AG09309 (cell line): ENCODE measurements at places on chromosomes 12 and 14.

GRCh38 chr12:78403136-78403535, 461.4 kb upstream of the SYT1 start:
- DNase-seq, result peak; percentile 23

DNA sequence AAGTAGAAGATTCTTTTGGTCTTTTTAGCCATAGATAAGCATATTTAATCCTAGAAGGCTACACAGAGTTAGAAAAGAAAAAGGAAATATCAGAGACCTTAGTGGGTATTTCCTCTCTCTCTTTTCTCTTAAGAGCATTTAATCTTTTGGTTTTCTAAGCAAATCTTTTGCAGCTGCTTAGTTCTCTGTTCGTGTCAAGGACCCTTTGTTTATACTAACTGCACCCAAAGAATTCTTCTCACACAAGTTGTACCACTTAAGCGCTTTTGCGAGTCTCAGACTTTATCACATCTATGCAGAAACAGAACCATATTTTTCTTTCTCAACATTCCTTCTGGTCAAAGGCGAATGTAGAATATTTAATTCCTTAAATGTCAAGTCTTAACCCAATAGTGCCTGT, 17.9 kb upstream of the NID2 start:
- DNase-seq, result no peak

DNA sequence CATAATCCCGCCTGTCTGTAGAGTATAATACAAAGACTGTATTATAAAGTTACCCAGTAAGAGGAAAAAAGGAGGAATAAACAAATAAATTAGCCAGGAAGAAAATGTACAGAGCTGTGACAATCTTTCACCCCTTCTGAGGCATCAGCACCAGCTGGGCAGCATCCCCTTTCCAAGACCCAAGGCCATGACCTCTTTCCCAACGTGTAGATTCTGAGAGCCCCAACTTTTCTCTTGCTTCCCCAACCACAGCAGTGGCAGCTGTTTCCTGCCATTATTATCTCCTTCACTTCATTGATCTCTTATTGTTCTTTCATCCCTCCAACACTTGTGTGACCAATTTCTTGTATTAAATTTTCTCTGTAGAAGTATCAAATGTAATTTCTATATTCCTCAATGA, 101.6 kb downstream of the BBS10 start:
- DNase-seq, result no peak

DNA sequence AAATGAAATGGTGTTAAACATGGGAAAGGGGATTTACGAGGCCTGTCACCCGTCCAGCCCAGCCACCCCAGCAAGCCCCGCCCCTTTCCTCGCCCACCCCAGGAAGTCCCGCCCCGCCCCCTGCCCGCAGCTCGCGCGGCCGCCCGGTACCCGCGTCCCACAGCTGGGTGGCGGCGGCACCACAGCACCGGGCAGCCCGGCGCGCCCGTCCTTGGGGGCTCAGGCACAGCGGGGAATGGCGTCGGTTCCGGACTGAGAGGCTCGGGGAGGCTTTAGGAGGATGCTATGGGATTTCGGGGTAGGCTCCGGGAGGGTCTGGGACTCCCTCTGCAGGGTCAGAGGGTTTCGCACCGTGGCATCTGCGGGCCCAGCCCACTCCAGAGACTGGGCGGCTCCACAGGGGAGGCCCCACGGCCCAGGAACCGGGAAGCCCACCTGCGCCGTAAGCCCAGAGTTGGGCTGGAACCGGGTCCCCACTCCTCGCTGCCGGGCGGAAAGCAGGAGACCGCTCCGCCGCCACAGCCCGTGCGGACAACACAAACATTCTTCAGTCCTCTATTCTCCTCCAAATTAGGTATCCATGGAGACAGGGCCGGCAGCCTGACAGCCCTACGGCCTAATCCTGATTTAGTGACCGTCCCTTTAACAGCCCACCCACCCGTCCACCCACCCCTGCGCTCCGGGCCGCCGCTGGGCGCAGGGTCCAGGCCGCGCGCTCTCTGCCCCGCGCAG, 1.4 kb downstream of the FIGNL2 start:
- no peak for DNase-seq

- DNase-seq, result no peak
These were observed 336.2 kb upstream of the GARIN6 start for GRCh38 chr12:99311373-99311772.

- no peak for DNase-seq
These were observed 251.5 kb downstream of the FOXN3 start for GRCh38 chr14:89165189-89166181.

DNA sequence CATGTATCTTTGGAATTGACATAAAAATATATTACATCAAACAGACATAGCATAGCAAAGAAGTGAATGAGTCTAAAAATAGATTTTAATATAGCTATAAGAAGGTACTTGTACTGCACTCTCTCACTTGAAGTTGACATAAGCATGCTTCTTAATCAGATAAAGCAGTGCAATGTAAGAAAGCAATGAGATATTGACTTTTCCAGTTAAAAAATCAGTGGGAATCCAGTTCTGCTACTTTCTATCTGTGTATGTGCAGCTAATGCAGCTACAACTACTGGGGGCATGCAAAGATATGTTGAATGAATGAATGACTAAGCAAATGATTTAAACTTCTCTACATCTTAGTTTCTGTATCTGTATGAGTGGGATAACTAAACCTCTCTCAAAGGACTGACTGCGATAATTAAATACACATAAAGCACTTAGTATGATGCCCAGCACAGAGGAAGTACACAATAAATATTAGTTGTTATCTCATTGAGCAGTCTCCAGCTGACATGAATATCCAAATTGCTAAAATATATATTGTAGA, 10.3 kb downstream of the WASHC3 start:
- no peak for DNase-seq

DNA sequence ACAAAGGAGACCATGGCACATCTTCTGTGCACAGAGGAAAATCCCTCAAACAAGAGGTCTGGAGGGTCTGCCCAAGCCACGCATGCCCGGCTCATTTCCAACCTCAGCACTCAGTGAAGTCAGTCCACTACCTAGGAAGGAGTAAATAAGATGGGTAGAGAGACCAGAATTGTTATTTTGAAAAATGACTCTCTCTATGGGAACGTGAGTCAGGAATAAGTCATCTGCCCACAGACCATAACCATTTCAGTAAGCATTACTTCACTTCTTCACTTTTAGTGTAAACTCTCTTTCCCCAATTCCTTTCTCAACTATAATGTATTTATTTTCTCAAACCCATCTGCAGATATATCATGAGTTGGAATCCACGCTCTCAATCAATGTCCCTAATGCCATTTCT, 1039.9 kb upstream of the USP15 start:
- DNase-seq, result no peak

DNA sequence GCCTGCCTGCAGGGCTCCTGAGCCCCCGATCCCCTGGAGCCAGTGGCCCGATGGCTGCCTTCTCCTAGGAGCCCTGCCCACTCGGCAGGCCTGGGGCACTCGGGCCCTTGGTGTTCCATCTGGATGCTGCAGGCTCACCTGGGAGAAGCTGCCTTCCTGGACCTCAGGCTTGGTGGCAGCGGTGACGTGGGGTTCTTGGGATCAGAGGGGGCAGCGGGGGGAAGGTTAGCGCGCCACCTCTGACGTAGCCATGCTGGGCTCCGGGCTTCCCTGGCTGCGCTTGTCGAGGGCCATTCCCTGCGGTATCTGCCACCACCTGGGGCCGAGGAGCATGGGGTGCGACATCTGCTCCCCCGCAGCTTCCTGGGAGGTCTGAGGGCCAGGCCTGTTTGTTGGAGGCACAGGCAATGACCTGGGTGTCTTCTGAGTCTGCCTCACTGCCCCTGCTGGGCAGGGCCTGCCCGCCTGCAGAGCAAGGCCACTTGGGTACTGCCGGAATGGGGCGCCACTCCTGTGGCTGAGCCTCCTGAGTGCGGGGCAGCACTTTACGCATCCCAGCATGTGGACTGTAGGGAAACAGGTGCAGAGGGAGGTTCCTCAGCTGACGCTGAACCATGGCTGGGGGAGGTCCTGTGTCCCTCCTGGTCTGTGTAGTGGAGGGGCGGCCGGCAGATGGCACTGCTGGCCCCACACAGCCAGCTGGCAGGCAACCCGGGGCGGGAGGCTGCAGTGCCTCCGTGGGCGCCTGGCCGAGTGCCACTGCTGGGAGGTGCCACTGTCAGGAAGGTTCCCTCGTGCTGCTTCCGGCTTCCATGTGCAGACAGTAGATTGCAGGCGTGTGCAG, 20.3 kb downstream of the MTA1 start:
- DNase-seq, result no peak

GRCh38 chr12:25843976-25844375, 114.5 kb upstream of the RASSF8 start:
- DNase-seq, result no peak

DNA sequence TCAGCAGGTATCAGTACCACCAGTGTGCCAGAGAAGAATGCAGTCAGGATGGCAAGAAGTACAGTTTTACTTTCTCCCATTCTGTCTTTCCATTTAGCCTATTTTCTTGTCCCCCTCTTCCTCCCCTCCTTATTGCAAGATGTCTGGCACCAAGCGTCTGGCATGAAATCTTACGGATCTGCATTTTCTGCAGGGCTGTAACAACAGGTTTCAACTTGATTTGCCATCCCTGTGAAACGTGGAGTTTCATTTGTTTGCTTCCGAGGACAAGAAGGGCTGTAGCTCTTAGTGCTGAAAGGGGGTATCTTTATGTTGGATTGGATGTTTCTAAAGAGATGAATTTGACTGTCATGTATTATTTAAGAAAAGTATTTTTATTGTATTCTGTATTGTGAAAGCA, 1110.6 kb downstream of the BCL11B start:
- no peak for DNase-seq

GRCh38 chr12:108576660-108577234, 14.4 kb downstream of the ISCU start:
- no peak for DNase-seq

GRCh38 chr12:116471544-116471943, 87.6 kb upstream of the MAP1LC3B2 start:
- no peak for DNase-seq

DNA sequence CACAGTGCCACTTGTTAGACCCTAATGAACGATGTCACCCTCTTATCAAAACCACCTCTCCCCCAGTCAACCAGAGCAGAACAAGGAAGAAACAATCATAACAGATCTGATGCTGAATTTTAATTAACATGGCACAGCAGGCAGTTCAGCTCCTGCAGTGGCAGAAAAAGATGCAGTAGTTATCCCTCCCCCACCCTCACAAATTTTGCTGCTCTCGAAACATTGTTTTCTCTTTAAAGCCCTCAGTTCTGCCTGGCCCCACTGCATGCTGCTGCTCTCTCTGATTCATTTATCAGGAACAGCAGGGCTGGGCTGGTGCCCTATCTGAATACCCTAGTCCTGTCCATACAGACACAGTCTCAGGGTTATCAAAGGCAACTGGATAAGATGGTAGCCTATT, 12.2 kb downstream of the CCDC175 start:
- no peak for DNase-seq

DNA sequence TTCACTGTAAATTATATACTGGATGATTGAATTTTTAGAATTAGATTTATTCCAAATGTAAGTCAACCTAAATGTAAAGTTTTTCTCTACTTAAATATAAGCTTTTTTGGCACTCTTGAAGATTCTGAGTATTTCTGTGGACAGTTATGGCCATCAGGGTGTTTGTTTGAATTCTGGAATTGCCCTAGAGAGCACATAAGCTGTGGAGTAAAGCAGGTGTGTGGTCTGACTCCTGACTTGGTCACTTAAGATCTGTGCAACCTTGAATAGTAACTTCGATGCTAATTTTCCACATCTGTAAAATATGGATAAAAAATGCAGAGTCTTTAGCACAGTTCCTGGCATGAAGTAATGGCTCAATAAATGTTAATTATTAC, 64.4 kb downstream of the FUT8 start:
- DNase-seq, result no peak

DNA sequence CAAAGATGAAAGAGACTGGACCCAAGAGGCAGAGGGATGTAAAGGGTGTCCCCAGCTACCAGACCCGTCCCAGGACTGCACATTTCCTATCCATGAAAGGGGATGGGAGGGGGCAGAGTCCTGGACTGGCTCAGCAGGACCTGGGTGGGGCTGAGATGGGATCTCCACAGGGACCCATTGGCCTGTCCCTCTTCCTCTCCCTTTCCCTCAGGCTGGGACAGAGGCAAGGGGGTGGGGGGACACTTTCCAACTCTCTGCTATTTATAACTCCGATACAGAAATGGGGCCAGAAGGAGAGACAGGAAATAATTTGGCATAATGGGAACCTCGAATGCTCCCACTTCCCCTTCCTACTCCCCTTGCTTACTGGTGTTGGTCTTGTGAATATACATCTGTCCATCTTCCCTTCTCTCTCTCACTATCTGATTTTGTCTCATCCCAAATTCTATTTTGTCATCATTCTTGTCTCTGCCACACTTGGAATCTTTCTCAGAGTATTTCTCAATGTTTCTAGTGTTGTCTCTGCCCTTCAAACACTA, 1.1 kb upstream of the ITGA7 start:
- no peak for DNase-seq

DNA sequence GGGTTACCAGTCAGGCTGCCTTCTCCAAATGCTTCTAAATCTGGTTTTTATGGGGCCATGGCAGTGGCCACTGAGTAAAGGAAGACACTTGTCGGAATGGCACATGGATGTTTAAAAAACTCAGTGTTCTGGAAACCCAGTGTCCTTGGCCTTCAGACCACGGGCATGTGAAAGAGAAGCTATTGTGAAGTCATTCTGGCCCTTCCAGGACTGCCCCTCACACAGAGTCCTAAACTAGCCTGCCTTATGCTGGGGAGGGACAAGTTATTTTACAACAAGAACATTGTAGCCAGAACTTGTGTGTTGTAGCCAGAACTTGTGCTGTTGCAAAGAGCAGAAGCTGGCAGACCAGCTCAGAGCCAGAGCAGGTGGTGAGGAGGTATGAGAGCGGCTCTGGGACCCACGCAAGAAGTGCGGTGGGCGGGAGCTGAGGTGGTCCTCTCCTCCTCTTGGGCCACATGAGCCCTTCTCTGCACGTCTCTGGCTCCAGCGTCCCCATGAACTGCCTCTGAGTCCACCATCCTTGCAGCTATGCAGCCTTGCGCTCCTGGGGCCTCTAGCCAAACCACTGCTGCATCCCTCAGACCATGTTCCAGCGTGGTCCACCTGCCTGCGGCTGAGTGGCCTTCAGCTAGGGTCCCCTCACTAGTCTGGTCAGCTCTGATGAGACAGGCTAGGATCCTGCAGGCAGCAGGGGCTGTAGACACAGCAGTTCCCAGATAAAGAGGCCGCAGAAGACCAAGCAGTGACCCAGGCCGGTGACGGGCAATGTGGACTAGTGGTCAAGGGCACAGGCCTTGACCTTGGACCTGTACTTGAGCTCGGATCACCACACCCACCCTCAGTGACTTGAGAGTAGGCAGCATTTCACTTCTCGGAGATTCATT, 32.5 kb downstream of the MMAB start:
- DNase-seq, result no peak
